ENCODE measurements at places on chromosomes 5 and 9.

DNA sequence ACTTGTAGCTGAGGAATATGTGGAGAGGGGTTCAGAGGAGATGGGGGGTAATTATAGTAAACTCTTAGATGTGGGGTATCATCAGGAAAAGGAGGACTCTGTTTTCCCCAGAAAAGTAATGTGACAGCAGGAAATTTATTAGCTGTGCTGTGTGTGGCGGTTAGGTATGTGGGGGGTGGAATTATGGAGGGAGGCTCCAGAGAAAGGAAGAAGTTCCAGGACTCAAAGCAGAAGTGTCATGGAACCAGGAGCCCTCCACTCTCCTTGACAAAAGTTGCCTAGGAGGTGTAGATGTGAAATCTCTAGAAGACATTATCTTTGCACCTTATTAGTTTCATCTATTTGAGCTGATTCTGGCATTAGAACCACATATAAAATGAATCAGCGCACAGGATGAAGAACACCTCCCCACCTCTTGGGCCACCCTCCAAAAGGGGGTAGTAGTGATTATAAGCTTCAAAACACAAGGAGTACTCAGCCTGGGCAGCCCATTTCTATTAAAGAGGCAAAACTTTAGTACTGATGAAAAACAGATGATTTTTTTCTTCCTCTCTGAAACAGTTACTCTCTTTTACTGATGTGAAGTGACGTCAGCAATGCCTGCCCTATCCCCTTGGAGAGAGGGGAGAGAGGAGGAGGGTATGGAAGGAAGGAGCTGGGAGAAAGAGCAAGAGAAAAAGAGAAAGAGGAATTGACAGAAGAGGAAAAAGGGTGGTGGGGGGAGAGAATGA, 18.2 kb downstream of the NR2F1 start:
- no peak for DNase-seq

GRCh38 chr9:97046228-97046627, 7.3 kb upstream of the CTSV start:
- peak; percentile 88 for DNase-seq

GRCh38 chr5:116394186-116394867, 180.3 kb downstream of the SEMA6A start:
- no peak for DNase-seq

- DNase-seq: no peak
Measured at GRCh38 chr5:10607023-10607665, 43.3 kb downstream of the ANKRD33B start.

GRCh38 chr9:35114840-35115628, 628 bp downstream of the ATOSB start:
- peak; percentile 46 for DNase-seq

DNA sequence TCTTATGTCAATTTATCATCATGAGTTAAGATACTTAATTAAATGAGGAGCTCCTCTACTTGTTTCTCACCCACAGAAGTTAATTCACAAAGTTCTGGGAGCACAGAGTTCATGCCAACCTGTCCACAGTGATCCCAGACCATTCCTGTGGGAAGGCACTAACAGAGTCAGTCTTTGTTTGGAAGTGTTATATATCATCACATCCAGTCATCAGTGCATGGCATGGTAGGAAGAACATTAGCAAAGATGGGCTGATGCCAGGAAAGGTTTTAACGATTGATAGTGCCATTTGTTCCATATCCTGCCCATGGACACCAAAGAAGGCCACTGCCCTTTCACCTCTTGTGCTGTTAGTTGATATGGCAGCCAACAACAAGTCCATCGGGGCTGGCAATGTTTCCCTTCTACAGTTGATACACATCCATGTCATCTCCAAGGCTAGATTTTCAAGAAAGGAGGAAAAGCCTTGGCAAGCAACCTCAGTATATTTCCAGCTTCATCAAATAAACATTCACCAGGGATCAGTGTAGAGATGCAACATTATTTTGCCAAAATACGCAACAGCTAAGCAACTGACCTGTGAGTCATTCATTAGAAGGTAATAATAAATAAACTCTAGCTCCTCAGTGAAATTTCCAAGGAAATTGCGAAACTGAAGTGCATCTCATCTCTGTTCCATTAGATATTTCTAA, 169.6 kb downstream of the RORB start:
- no peak for DNase-seq

DNA sequence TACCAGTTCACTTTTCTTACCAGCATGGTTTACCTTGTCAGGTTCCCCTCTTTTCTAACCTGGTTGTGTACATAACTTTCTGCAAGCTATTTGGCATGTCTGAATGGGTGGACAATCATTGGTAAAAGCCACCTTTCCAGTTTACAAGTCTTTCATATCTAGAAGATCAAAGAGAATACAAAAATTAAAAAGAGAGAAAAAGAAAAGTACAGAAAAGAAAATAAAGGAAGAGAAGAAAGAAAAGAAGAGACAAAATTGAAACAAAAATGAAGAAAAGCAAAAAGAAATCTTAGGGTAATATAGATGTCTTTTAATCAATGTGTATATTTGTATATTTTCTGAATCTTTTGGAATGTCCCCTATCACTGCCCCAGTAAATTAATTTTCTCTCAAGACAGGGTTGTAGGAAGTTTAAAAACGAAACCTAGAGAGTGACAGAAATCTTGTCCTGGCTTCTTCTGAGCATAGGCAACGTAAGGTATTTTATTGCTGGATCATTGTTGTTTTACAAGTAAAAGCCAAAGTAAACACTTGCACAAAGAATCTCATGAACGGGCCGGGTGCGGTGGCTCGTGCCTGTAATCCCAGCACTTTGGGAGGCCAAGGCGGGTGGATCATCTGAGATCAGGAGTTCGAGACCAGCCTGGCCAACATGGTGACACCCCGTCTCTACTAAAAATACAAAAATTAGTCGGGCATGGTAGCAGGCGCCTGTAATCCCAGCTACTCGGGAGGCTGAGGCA, 98.7 kb upstream of the IFNE start:
- DNase-seq: no peak

- DNase-seq: no peak
Measured at GRCh38 chr5:127421471-127421870, 96.0 kb upstream of the PRRC1 start.

- DNase-seq: no peak
Measured at GRCh38 chr5:23823521-23823920, 316.1 kb downstream of the PRDM9 start.

DNA sequence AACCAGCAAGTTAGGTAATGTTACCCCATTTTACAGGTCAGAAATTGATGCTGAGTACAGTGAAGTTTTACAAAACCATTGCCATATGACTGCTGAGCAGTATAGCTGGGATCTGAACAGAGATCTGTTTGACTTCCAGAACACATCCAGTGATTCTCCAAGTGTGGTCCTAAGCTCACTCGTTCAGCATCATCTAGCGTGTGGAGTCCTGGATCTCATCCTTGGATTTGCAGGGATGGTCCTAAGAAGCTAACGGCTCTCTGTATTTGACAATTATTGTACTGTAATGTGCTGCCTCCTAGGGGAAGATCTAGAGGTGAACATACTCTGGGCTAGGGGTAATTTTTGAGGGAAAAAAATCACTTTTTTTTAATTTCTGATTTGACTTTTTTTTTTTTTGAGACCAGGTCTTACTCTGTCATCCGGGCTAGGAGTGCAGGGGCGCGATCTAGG, 1.4 kb downstream of the SLC26A2 start:
- peak; percentile 49 for DNase-seq

DNA sequence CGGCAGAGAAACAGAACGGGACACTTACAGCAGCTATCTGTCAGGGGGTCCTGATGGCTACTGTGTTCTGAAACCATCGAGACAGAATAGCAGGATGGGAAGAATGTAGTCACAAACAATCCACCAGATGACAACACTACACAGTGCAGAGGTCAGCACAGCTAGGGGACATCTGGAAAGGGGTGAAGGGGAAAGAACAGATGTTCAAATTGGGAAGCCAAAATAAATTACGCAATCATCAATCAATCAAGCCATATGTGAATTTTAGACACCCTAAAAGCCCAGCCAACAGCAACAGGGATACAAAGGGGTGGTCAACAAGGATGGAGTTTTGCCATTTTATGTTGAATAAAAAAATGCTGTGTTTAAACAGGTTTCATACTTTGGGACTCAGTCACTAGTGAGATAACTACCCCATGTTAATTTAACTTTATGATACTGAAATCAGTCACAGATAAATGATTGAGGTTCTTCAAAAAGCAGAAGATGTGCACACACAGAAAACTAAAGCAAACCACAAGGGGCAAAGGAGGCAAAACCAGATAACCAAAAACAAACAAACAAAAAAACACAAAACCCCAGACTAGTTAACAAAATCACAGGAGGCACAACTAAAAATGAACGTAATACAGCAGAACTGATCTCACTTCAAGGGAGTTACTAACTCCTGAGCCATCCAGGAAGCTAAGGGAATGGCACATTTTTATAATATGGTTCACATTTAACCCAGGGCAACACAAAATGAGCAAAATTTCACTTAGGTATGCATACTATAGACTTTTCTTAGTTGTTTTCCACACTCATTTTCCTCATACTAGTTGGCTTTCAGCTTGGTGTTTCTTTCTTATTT, 65.9 kb downstream of the HABP4 start:
- no peak for DNase-seq

DNA sequence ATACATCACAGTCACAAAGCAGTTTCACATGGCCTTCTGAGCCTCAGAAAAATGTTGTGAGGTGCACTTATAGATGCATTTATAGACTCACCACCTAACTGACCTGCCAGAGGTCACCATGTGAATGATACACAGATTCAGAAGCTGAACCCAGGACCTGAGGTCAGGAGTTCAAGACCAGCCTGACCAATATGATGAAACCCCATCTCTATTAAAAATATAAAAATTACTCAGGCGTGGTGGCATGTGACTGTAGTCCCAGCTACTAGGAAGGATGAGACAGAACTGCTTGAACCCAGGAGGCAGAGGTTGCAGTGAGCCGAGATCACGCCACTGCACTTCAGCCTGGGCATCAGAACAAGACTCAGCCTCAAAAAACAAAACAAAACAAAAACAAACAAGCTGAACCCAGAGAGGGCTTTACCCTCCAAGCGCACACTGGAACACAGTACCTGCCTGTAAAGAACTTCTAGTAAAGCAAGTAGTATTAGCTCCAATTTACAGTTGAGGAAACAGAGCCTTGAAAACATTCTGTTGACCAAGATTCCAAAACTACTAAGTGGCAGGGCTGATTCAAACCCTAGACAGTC, 16.3 kb downstream of the ECPAS start:
- DNase-seq: no peak

- no peak for DNase-seq
Measured at GRCh38 chr5:109703166-109703565, 13.4 kb downstream of the MAN2A1 start.

DNA sequence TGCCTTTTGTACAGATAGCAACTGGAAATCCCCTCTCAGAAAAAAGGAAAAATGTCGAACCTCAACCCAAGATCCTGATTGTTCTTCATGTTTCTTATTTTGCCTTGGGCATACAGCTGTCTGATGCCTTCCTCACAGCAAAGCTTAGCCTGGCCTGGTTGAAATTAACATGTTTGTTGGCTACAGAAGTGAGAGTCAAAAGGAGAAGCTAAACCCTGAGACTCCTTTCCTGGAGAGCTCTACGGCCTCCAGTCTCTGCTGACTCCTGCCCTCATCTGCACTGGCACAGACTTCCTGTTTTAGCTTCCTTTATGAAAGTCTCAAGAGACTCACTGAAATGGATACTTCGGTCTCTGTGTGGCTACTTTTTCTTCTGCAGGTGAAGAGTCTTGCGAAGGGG, 186.7 kb downstream of the PARP8 start:
- DNase-seq: no peak

GRCh38 chr5:55923177-55923771, 71.5 kb downstream of the IL6ST start:
- DNase-seq: no peak

- no peak for DNase-seq
Measured at GRCh38 chr5:104071887-104072286, 509.3 kb upstream of the NUDT12 start.

GRCh38 chr9:35107297-35108290, 4.7 kb upstream of the STOML2 start:
- DNase-seq: no peak

DNA sequence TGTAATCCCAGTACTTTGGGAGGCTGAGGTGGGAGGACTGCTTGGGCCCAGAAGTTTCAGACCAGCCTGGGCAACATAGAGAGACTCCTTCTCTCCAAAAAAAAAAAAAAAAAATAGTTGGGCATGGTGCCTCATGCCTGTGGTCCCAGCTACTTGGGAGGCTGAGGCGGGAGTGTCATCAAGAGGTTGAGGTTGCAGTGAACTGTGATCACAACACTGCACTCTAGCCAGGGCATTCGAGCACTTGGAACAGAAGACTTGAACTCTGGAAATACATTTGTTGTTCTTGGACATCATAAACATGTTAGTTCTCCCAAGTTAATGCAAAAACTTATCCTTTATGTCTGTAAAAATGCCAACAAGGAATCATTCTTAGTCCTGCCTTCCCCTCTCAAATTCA, 29.6 kb downstream of the EHMT1 start:
- no peak for DNase-seq

DNA sequence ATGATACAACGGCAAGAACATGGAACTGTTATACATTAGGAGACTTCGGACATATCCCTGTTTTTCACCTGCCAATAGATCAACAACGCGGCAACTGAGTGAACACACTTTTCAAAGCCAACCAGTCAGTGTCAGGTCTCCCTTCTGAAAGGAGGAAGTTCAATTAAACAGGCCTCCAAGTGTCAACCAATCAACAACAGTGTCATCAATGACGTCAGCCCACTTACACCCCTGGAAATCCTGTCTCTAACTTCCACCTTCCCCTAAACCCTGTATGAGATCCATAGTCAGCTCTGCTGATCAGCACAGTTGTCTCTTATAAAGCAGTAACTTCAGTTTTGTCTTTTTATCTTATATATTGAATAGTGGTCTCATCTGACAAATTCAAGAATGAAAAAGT, 36.6 kb downstream of the DMRT3 start:
- no peak for DNase-seq

GRCh38 chr5:12668564-12668963, 764.3 kb upstream of the CTNND2 start:
- no peak for DNase-seq

DNA sequence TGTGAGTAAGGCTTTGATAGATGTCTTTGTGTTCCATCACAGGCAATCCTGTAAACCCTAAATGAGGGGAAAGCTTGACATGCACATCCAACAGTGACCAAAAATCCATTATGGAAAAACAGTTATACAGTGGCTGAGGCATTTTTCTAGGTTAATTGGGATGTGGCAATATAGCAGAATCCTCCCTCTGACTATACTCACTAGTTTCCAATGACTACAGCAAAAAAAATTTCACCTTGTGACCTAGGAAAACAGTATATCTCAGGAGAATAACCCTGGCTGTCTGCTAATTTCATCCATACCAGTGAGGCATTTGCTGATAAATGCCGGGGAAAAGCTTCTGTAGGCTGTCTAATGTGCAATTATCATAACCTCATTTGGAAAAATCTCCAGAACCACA, 49.9 kb upstream of the SNCAIP start:
- no peak for DNase-seq

GRCh38 chr9:17824616-17825264, 245.9 kb downstream of the SH3GL2 start:
- no peak for DNase-seq

GRCh38 chr9:34580358-34580757, 9.2 kb downstream of the CNTFR start:
- DNase-seq: no peak

GRCh38 chr9:131707733-131708157, 32.1 kb downstream of the RAPGEF1 start:
- no peak for DNase-seq

GRCh38 chr9:97954550-97954989, 16.6 kb upstream of the HEMGN start:
- DNase-seq: peak; percentile 76
